ENCODE measurements at places on chromosomes 3 and 15. TPM values are rescaled to one million over a fixed set of nuclear protein-coding genes. Genes with fewer than 3 reads are reported as not detected.

GRCh38 chr15:73700041-73700842 lies 16.1 kb downstream of the CD276 start:
- no peak overlapping the region for H3K27ac ChIP-seq
- DNase-seq, result peak; percentile 83
- H3K36me3 ChIP-seq, result no peaks in the 10 kb centered on the region
- H3K4me1 ChIP-seq, result peaks cover 9% of the 10 kb centered on the region
- H3K4me3 ChIP-seq, result no peak overlapping the region

DNA sequence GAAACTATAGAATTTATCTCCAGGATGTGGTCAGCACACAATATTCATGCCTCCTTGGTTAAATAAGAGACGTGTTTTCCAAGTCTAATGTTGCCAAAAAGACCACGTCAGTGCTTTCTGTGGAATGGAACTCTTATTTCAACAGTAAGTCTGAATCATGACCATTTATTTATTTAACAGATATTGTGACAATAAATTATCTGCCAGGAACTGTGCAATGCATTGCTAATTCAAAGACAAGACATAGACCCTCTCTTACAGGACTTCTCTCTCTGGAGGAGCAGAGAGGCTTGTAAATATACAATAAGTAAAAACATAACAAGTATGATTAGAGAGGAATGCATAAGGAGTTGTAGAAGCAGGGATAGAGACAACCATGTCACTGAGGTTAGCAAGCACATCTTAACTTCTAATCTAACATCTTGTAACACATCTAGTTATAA lies 227.5 kb downstream of the DTWD1 start:
- no peak overlapping the region for H3K4me3 ChIP-seq
- no peaks in the 10 kb centered on the region for H3K27me3 ChIP-seq
- peaks cover 2% of the 10 kb centered on the region for H3K4me1 ChIP-seq
- no peaks in the 10 kb centered on the region for H3K36me3 ChIP-seq
- no peak for DNase-seq

GRCh38 chr3:127814325-127814781 lies 8.0 kb downstream of the MGLL start:
- no peak overlapping the region for H3K27ac ChIP-seq
- H3K4me1 ChIP-seq, result no peaks in the 10 kb centered on the region
- no peak overlapping the region for H3K4me3 ChIP-seq

- H3K4me3 ChIP-seq, result no peak overlapping the region
- no peaks in the 10 kb centered on the region for H3K27me3 ChIP-seq
- H3K27ac ChIP-seq, result no peak overlapping the region
Observed at GRCh38 chr15:40974879-40975278, 21.6 kb downstream of the CHAC1 start.

- no peak for DNase-seq
- no peak overlapping the region for H3K27ac ChIP-seq
- H3K4me3 ChIP-seq, result no peak overlapping the region
Observed at GRCh38 chr3:136075811-136076210, 110.3 kb downstream of the PPP2R3A start.

DNA sequence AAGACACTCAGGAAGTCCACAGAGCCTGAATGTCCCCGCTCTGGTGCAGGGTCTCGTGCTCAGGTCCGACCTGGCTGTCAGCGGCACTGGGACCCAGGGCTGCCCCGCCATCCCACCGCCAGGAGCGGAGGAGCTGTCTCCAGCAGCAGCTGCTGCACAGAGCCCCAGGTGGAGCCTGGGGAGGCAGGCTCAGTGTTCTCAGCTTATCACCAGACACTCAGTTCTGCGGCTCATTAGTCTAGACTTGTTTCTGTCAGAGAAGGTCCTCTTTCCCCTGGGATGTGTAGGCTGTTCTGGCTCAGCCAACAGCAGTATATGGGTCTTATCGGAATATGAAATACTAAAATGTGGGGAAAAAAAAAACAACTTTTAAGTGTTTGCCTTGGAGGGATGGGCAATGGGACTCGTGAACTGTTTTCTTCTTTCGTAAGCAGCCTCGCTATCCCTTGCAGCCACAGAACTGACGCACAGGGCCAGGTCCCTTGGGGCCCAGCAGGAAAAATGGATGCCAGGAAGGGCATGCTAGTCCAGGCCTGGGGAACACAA lies 75.9 kb downstream of the KLF13 start:
- no peaks in the 10 kb centered on the region for H3K36me3 ChIP-seq
- no peaks in the 10 kb centered on the region for H3K4me1 ChIP-seq
- no peaks in the 10 kb centered on the region for H3K27me3 ChIP-seq
- DNase-seq, result peak; percentile 86
- no peak overlapping the region for H3K4me3 ChIP-seq

DNA sequence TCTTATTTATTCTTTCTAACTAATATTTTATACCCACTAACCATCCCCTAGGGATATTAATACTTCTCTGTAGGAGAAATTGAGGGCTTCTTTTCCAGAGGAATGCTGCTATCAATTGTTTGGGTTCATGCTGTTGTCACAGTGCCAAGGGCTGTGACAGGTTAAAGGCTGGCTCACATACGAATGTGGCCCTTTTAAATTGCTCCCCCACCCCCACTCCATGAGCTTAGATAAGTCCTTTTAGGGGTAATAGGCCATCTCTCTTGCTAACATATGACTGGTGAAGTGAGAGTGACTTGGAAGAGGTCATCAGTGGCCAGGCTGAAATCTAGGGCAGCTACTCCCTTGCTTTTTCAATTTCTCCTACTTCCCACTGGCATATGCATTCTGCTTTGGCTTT lies 121.9 kb upstream of the DPH6 start:
- no peak overlapping the region for H3K27ac ChIP-seq
- H3K27me3 ChIP-seq, result no peaks in the 10 kb centered on the region
- H3K36me3 ChIP-seq, result no peaks in the 10 kb centered on the region
- H3K4me3 ChIP-seq, result no peak overlapping the region

GRCh38 chr15:45429941-45430792 lies 51.8 kb upstream of the GATM start:
- H3K27ac ChIP-seq, result no peak overlapping the region
- H3K36me3 ChIP-seq, result no peaks in the 10 kb centered on the region
- DNase-seq, result peak; percentile 33

GRCh38 chr15:47587940-47588802 lies 129.1 kb upstream of the SEMA6D start:
- H3K27me3 ChIP-seq, result no peaks in the 10 kb centered on the region
- H3K4me3 ChIP-seq, result no peak overlapping the region
- H3K36me3 ChIP-seq, result no peaks in the 10 kb centered on the region
- DNase-seq, result no peak
- peaks cover 2% of the 10 kb centered on the region for H3K4me1 ChIP-seq

The MORC1 gene
- 0.52 TPM for total RNA-seq

The STRA6 gene
- 2.4 TPM for total RNA-seq

Data from ovary (tissue), 10 donors.